Stimulated activated CD4-positive, alpha-beta T cell treated with anti-CD3 and anti-CD28 coated beads, Interleukin-12 subunit alpha, Interleukin-12 subunit beta, amount 100 ng/mL, for 48 hours (primary cell): ENCODE measurements at places on chromosomes 2 and 18.

DNA sequence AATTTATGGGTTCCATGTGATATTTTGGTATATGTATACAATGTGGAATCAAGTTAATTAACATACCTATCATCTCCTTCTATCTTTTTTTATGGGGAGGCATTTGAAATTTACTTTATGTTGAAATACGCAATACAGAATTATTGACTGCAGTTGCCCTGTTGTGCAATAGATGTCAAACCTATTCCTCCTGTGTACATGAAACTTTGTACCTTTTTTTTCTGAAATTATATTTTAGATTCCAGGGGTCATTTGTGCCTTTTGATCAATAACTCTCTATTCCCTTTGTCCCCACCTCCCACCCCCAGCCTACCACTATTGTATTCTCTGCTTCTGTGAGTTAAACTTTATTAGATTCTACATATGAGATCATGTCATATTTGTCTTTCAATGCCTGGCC, 369.9 kb downstream of the FSIP2 start:
- no peak for DNase-seq

DNA sequence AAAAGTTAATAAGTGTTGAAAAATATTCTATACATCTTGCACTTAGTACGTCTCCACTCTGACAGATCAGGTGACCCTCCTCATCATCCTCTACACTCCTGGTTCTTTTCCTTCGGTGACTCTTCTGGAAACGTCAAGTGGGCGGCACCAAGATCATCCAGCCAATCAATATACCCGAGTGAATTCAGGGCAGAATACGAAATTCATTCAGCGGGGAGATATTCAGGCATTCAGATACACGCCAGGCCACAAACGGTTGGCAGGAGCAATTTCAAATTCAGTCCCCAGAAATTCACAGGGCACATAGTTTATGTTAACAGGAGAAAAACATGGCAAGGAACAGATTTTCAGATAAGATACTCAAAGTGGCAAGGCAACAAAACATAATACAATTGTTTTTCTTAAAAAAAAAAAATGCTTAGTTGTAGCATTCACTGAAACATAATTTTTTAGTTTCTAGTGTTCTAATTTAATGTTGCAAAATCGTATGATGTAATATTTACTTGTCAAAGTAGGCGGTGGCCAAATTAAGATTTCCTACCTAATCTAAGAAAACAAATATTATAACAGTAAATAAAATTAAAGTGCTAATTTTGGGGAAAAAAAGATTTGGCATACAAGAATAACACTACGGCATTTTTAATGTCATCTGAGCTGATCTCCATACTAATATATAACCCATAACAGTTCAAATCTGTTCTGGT, 4.2 kb downstream of the CLK1 start:
- DNase-seq, result no peak

DNA sequence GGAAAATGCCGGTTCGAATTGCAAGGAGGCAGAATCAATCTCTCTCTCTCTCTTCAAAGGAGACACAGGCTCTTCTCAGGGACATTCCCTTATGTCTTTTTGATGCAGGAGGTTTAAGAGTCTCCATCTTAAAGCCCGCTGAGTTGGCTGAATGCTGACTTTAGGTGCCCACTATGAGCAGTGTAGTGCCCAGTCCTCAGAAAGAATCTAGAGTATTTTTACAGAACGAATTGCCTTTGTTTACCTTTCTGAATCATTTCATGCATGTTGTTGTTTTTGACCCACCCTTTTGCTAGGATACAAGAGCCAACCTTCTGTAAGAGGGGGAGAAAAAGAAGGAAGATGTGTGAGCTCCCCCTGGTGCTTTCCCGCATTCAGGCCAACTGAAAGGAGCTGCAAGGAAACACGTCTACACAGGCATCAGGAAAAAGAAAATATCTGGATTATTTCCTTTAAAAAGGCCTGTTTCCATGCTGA, 193.5 kb upstream of the TCF4 start:
- no peak for DNase-seq

- DNase-seq, result no peak
Observed at GRCh38 chr2:179059026-179059700, 9.2 kb upstream of the CCDC141 start.

- DNase-seq, result no peak
Observed at GRCh38 chr2:159009940-159010339, 41.5 kb downstream of the TANC1 start.

GRCh38 chr2:101958061-101958460, 33.7 kb upstream of the IL1R2 start:
- DNase-seq, result no peak
